A549 treated with RU486 at 1 μM for 4 hours (cell line): ENCODE measurements at places on chromosomes 1 and 21. TPM values are rescaled to one million over a fixed set of nuclear protein-coding genes. Genes with fewer than 3 reads are reported as not detected.

LCE1D gene
- total RNA-seq, result not detected in 5 replicates

LMX1A gene
- total RNA-seq, result not detected in 5 replicates

ZNF695 gene
- total RNA-seq, result 1.2 to 2.5 TPM (median 2.2 TPM) in 5 replicates

TXLNA gene
- 27.5 to 31.0 TPM (median 28.7 TPM) in 5 replicates for total RNA-seq

S100A5 gene
- total RNA-seq, result 0.42 to 1.1 TPM (median 0.57 TPM) in 5 replicates

CDK11B gene
- total RNA-seq, result 26.1 to 28.9 TPM (median 26.5 TPM) in 5 replicates

KCTD3 gene
- total RNA-seq, result 31.2 to 41.6 TPM (median 33.6 TPM) in 5 replicates

SLC9A1 gene
- total RNA-seq, result 10.3 to 14.0 TPM (median 13.7 TPM) in 5 replicates

DYNLT4 gene
- total RNA-seq, result 0.32 to 0.64 TPM (median 0.48 TPM) in 4 of 5 replicates, not detected in the other

SIK1 gene
- 3.0 to 22.2 TPM (median 19.6 TPM) in 5 replicates for total RNA-seq

RAB13 gene
- total RNA-seq, result 138 to 159 TPM (median 146 TPM) in 5 replicates

CTBS gene
- 3.0 to 6.9 TPM (median 5.9 TPM) in 5 replicates for total RNA-seq

IL12RB2 gene
- not detected in 5 replicates for total RNA-seq

EFNA1 gene
- 34.4 to 48.7 TPM (median 37.8 TPM) in 5 replicates for total RNA-seq

BLACAT1 gene
- total RNA-seq, result 0.05 TPM in 1 of 5 replicates, not detected in the others

KLHDC7A gene
- total RNA-seq, result 1.1 to 1.6 TPM (median 1.3 TPM) in 5 replicates

SMIM34 gene
- total RNA-seq, result not detected in 5 replicates

FCRLB gene
- 1.5 to 2.3 TPM (median 2.0 TPM) in 5 replicates for total RNA-seq

SPRR2F gene
- total RNA-seq, result not detected in 5 replicates

PTGS2 gene
- total RNA-seq, result 5.8 to 11.2 TPM (median 9.0 TPM) in 5 replicates

MSH4 gene
- total RNA-seq, result not detected in 5 replicates

PADI4 gene
- total RNA-seq, result not detected in 5 replicates

TMOD4 gene
- total RNA-seq, result 0.29 TPM in 1 of 5 replicates, not detected in the others

PDE4B gene
- 12.7 to 16.3 TPM (median 15.4 TPM) in 5 replicates for total RNA-seq

LORICRIN gene
- not detected in 5 replicates for total RNA-seq

MYOG gene
- total RNA-seq, result not detected in 5 replicates

TTC22 gene
- total RNA-seq, result 0.08 TPM in 1 of 5 replicates, not detected in the others

KCNJ10 gene
- not detected in 5 replicates for total RNA-seq

PHTF1 gene
- 14.5 to 17.8 TPM (median 16.2 TPM) in 5 replicates for total RNA-seq

TAF12 gene
- 13.3 to 14.2 TPM (median 14.0 TPM) in 5 replicates for total RNA-seq

ALX3 gene
- not detected in 5 replicates for total RNA-seq

LIPI gene
- total RNA-seq, result not detected in 5 replicates

LRRC71 gene
- 0.13 to 0.48 TPM (median 0.22 TPM) in 5 replicates for total RNA-seq

CRP gene
- not detected in 5 replicates for total RNA-seq

SLC25A34 gene
- total RNA-seq, result 0.09 to 0.60 TPM (median 0.25 TPM) in 5 replicates

TLCD4 gene
- total RNA-seq, result 3.6 to 11.1 TPM (median 10.4 TPM) in 5 replicates

SH2D1B gene
- 0.05 to 0.37 TPM (median 0.12 TPM) in 4 of 5 replicates, not detected in the other for total RNA-seq

S100A7 gene
- not detected in 5 replicates for total RNA-seq

CTXND2 gene
- not detected in 5 replicates for total RNA-seq

SLC45A1 gene
- total RNA-seq, result 2.8 to 4.1 TPM (median 3.4 TPM) in 5 replicates

OVAAL gene
- total RNA-seq, result 0.10 TPM in 1 of 5 replicates, not detected in the others

PPM1J gene
- total RNA-seq, result 0.78 to 1.7 TPM (median 1.3 TPM) in 5 replicates

PSMA5 gene
- total RNA-seq, result 102 to 125 TPM (median 116 TPM) in 5 replicates

CASQ1 gene
- total RNA-seq, result not detected in 5 replicates

AGMAT gene
- 5.5 to 8.2 TPM (median 7.2 TPM) in 5 replicates for total RNA-seq

SLC26A9 gene
- total RNA-seq, result 0.03 to 0.11 TPM (median 0.07 TPM) in 4 of 5 replicates, not detected in the other

FYB2 gene
- not detected in 5 replicates for total RNA-seq
